ENCODE measurements at places on chromosomes 1 and 21. TPM values are rescaled to one million over a fixed set of nuclear protein-coding genes. Genes with fewer than 3 reads are reported as not detected.
A peak's percentile ranks its signal among the peaks of the same experiment; 100 is the strongest.

The KLHDC7A gene
- 0.17 TPM for total RNA-seq

The PLCH2 gene
- total RNA-seq: 2.2 TPM

The COP1 gene
- total RNA-seq: 45.9 TPM

DNA sequence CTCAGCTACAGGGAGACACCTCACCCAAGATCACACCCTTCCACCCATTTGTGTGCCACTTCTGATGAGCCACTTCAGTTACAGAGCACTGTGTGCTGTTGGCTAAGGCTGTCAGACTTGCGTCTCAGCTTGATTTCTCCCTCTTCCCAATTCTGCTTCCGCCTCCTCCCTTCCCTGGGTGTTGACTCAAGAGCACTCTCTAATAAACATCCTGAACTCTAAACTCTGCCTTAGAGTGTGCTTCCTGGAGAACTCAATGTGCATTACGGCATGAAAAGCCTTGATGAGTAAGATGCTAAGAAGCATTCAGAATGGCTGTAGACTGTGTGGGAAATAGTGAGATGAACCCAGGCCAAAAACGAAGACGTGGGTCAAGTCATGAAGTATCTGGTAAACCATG is 54.9 kb upstream of the S1PR1 start:
- no peak overlapping the region for H3K4me3 ChIP-seq
- H3K36me3 ChIP-seq: no peaks in the 10 kb centered on the region
- no peaks in the 10 kb centered on the region for H3K27me3 ChIP-seq
- peaks cover 16% of the 10 kb centered on the region for H3K4me1 ChIP-seq
- DNase-seq: peak; percentile 23

DNA sequence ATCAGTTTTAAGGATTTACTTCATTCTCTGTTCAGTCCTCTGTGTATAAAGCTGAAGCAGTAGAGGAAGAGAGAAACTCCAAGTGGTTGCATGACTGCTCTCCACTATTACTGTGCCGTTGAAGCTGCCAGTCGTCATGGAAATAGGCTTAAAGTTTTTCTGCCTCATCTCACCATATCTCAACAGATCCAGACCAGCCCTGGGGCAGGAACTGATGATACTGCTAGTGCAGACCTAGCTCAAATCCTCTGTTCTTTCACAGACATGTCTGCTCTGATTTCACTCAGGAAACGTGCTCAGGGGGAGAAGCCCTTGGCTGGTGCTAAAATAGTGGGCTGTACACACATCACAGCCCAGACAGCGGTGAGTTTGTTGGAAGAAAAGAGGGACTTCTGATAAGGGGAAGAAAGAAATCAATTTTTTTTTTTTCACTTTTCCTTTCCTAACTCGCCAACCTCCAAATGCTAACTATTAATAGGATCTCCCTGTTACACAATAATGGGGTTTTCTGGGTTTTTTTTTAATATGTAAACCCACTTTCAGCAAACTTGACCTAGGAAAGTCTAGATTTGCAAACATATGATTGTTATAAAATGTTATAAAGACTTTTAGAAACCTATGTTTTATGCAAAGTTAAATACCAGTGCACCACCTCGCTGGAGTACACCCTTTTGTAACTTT is 22.2 kb upstream of the STRIP1 start:
- H3K4me1 ChIP-seq: no peaks in the 10 kb centered on the region
- H3K4me3 ChIP-seq: no peak overlapping the region
- no peaks in the 10 kb centered on the region for H3K27me3 ChIP-seq
- no peak for DNase-seq
- peaks cover 70% of the 10 kb centered on the region for H3K36me3 ChIP-seq

DNA sequence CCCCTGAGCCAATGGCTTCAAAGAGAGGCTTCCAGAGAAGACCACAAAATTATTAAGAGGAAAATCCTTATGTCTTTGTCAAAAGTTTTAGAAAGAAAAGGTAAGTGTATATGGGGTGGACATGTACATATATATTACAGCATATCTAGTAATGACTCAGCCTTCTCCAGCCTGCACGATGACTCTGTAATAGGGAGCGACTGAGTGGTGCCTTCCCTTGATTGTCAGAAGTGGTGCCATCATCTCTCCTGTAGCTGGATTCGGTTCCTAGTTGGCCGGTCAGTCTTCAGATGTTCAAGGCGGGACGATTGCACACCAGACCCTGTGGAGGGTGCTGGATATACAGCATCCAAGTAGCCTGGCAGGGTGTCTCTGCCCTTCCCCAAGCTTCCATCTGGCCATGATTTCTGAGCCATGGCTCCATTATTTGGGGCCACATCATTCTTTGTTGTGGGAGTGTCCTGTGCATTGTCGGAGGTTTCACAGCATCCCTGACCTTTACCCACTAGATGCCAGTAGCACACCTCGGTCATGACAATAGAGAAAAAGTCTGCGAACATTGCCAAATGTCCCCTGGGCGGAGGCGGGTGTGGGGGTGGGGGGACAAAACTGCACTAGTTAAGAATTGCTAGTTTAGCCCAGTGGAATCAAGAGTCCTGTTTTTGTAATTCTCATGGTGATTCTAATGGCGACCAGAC is 206.2 kb upstream of the KAZN start:
- H3K4me1 ChIP-seq: no peaks in the 10 kb centered on the region
- H3K4me3 ChIP-seq: no peak overlapping the region
- no peaks in the 10 kb centered on the region for H3K36me3 ChIP-seq
- H3K27me3 ChIP-seq: no peaks in the 10 kb centered on the region

DNA sequence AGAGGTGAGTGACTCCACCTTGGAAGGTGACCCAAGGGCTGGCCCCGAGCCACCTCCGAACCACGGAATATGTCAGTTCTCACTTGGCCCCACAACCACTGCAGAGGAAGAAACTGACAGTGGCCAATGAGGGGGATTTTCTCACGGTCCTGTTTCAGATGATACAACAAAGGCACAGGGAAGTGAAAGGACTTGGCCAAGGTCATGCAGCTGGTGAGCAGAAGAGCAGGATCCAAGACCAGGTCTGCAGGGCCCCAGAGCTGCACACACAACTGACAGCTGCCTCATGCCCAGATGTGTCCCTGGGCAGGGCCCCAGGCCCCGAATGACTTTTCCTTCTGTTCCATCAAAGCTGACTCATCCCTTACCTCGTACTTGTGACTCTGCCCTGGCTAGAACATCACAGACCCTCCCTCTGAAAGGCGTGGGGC is 25.8 kb upstream of the EVA1B start:
- peaks cover 21% of the 10 kb centered on the region for H3K36me3 ChIP-seq
- H3K27ac ChIP-seq: peak overlapping the region; percentile 98
- H3K27me3 ChIP-seq: no peaks in the 10 kb centered on the region
- H3K4me3 ChIP-seq: no peak overlapping the region

DNA sequence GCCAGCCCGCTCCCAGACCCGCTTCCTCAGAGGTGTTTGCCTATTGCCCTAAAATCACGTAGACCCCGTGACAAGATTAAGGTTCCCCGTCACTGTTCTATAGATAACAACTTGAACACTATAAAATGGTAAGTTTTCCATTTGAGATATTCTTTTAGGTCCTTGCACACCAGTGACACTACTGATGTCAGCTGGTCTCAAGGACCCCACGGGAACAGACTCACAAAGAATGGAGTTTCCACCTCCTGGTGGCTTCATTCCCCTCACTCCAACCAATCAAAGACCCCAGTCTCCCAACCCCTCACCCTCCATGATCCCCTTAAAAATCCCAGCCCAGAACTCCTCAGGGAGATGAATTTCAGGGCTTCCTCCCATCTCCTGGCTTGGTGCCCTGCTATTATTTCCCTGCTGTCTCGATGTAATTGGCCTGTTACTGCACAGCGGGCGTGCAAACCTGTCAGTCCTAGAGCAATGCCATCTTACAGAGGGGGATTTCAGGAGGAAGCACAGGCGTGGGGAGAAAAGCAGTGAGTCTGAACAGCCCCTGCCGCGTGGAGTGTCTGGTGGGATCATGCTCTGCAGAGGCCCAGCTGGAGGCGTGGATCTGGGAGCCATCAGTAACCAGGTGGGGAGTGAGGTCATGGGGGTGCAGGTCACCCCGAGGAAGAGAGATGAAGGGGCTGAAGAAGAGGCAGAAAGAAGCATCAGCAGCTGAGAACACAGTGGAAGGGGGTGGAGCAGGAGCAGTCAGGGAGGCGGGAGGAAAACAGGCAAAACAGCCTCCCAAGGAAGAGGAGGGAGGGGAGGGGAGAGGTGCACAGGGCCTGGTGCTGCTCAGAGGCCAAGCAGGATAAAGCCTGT is 35.1 kb upstream of the LBR start:
- H3K4me3 ChIP-seq: no peak overlapping the region
- H3K27ac ChIP-seq: no peak overlapping the region
- H3K4me1 ChIP-seq: peaks cover 42% of the 10 kb centered on the region

- no peak overlapping the region for H3K4me3 ChIP-seq
- peaks cover 4% of the 10 kb centered on the region for H3K4me1 ChIP-seq
- H3K27me3 ChIP-seq: peaks cover 18% of the 10 kb centered on the region
- no peak for DNase-seq
- no peak overlapping the region for H3K27ac ChIP-seq
These were observed 2.6 kb downstream of the LACTBL1 start for GRCh38 chr1:22970096-22970495.

DNA sequence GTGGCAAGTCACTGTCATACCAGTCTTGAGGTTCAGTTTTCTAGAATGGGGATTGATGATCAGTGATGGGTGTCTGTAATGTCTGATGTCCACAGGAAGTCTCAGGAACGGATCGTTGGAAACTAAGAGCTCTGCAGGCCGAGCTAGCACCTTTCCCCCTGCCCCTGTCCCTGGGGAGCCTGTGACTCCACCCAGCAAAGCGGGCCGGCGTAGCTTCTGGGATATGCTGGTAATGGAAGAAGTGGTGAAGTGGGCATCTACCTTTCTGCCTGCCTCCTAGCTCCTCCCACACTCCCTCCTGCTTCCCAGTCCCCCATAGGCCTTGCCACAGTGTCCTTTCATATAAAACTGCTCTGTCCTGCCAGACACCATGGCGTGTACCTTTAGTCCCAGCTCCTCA is 13.4 kb downstream of the HYI start:
- DNase-seq: no peak
- no peaks in the 10 kb centered on the region for H3K4me1 ChIP-seq
- H3K27ac ChIP-seq: no peak overlapping the region
- H3K27me3 ChIP-seq: no peaks in the 10 kb centered on the region
- H3K4me3 ChIP-seq: no peak overlapping the region

DNA sequence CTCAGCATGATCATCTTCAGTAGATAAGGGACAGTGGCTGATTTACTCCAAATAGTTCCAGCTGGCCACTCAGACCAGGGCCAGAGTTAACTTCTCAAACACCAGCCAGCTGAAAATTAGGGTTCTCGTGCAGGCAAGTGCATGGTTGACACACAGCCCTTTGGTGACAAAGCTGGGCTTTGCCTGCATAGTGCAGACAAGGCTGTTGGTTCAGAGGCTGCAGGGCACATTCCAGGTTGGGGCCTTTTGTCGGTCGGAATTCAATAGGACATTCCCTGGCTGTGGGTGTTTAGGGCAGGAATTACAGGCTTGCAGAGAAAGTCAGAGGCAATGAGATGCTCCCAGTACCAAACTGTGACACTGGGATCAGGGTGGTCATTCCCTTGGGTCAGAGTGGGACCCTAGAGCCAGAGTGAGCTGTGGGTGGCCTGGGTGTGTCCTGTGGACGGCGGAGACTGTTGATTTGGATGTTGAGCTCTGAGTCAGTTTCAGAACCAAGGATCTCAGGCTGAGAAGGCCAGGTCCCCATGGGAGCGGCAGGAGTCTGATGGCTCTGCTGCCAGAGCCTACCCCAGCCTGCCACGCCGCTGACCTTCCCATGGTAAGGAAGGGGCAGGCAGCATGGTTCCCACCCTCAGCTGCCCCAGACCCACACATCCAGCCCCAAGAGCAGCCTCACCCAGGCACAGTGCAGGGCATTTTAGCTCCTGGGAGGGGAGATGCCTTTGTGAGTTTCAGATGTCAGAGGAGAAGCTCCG is 56.2 kb downstream of the STUM start:
- H3K27me3 ChIP-seq: peaks cover under 1% of the 10 kb centered on the region
- H3K4me1 ChIP-seq: no peaks in the 10 kb centered on the region
- no peaks in the 10 kb centered on the region for H3K36me3 ChIP-seq
- H3K4me3 ChIP-seq: no peak overlapping the region
- DNase-seq: no peak
- H3K27ac ChIP-seq: no peak overlapping the region

DNA sequence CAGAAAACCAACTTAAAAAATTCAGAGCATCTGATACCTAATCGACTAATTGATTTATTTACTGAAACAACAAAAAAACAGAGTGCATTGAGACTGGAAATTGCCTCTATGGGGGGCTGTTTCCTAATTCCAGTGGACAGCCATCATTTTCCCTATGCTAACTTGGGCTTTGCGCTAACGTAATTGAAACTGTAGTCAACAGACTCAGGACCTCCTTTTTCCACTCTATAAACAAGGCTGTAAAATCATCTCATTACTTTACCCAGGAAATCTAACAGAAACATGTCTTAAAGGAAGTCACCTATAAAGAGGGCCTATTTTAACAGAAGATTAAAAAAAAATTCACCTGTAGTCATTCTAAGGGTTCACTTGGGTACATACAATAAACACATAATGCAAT is 2.1 kb downstream of the ERG start:
- H3K4me3 ChIP-seq: no peak overlapping the region
- H3K27ac ChIP-seq: no peak overlapping the region
- peaks cover 13% of the 10 kb centered on the region for H3K4me1 ChIP-seq
- no peaks in the 10 kb centered on the region for H3K27me3 ChIP-seq
- H3K36me3 ChIP-seq: no peaks in the 10 kb centered on the region

DNA sequence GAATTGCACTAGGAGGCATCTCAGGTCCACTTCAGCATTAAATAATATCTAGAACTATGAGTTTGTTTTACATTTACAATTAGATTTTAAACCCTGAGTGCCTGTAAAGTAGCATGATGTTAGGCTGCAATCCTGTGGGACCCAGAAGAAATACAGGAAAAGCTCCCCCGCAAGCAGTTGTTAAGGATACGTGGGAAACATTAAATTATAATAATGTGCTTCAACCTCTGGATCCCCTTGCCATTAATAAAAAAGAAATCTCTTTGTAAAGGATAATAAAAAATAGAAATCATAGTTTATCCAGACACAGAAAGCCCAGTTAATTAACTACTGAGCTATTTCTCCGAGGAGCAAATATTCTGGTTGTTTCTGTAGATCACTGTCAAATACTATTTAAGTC is 106.0 kb downstream of the PCNX2 start:
- H3K4me1 ChIP-seq: no peaks in the 10 kb centered on the region
- DNase-seq: no peak
- no peaks in the 10 kb centered on the region for H3K27me3 ChIP-seq
- no peaks in the 10 kb centered on the region for H3K36me3 ChIP-seq

GRCh38 chr1:115829023-115829674 is 11.8 kb downstream of the NHLH2 start:
- peak overlapping the region; percentile 32 for H3K4me3 ChIP-seq
- no peaks in the 10 kb centered on the region for H3K36me3 ChIP-seq
- H3K27ac ChIP-seq: no peak overlapping the region
- DNase-seq: peak; percentile 70
- peaks cover 28% of the 10 kb centered on the region for H3K27me3 ChIP-seq
- H3K4me1 ChIP-seq: peaks cover 14% of the 10 kb centered on the region

- H3K27ac ChIP-seq: no peak overlapping the region
- no peaks in the 10 kb centered on the region for H3K36me3 ChIP-seq
- no peaks in the 10 kb centered on the region for H3K4me1 ChIP-seq
- no peak for DNase-seq
- no peaks in the 10 kb centered on the region for H3K27me3 ChIP-seq
- no peak overlapping the region for H3K4me3 ChIP-seq
These were observed 103.9 kb downstream of the ZBTB18 start for GRCh38 chr1:244154872-244155531.

Measured in astrocyte (in vitro differentiated cells and primary cell).